Sigmoid colon (tissue), 7 donors: ENCODE measurements at places on chromosomes 6 and 20. TPM values are rescaled to one million over a fixed set of nuclear protein-coding genes. Genes with fewer than 3 reads are reported as not detected.

ELOVL4 gene
- 4.6 TPM for total RNA-seq

LHFPL5 gene
- total RNA-seq = not detected

DNA sequence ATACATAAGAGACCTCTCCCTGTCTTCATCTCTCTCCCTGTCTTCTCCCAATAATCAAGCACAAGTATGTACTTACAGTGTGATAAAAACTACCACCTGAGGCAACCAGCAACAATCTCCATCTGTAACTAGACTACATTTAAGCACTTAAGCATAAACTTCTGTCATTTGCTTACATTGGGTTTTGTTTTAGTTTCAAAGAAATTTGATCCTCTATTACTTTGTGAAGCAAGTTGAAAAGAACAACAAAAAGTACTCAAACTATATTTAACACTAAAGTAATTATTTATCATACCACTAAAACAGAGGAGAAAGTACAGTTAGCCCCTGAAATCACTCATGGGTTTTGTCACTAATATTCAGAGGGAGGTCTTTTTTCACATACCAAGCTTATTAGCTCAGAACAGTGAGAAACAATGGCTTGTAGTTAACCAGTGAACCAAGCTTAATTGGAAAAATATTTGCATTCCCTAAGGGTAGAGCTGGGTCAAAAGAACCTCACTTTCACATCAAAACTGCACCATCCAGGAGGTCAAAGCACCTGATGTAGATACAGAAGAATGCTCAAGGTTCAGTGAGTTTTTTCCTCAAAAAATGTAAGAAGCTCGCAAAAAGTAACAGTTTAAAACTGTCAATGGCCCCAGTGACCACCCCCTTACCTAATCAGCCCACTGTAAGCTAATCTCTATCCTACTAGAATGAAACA lies 34.1 kb downstream of the DCDC2 start:
- DNase-seq = no peak

GRCh38 chr20:1371830-1372539 lies 20.9 kb downstream of the FKBP1A start:
- no peak for DNase-seq

GRCh38 chr6:46808806-46809205 lies 15.6 kb downstream of the MEP1A start:
- DNase-seq = no peak
